ENCODE measurements at places on chromosomes 6 and 20.

GRCh38 chr6:46993846-46994245 is 48.3 kb downstream of the ADGRF1 start:
- DNase-seq, result no peak

DNA sequence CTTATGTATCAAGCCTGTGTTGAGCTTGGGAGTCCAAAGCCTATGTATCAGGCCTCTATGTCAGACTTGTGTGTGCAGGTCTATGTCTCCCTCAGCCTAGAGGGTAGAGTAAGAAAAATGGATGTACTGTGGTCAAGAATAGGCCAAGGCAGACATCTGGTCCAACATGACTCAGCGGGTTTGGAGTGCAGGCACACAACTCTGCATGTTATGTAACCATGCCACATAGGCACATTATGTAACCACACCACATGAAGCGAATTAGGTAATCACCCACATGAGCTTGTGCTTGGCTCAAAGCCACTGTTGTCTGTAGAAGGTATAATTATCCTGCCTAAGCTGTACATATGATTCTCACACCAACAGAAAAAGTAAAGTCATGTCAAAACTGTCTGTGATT is 1190.5 kb upstream of the EYS start:
- DNase-seq, result no peak

DNA sequence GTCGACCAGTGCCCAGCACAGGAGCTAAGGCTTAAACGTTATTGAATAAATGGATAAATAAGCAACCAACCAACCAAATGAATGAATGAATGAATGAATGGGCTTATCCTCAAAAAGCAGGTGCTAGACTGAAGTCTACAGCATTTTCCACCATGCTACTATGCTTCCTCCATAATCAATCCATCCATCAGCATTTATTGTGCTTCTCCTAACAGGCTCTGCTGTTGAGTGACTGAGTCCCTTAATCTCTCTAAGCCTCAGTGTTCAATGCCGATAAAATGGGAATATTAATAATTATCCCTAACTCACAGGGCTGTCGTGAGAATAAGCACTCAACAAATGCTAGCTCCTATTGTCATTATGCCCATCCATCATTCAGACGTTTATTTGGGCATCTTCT is 4.6 kb upstream of the NOL4L start:
- no peak for DNase-seq

- no peak for DNase-seq
Observed at GRCh38 chr20:63369024-63369530, 7.9 kb upstream of the CHRNA4 start.

DNA sequence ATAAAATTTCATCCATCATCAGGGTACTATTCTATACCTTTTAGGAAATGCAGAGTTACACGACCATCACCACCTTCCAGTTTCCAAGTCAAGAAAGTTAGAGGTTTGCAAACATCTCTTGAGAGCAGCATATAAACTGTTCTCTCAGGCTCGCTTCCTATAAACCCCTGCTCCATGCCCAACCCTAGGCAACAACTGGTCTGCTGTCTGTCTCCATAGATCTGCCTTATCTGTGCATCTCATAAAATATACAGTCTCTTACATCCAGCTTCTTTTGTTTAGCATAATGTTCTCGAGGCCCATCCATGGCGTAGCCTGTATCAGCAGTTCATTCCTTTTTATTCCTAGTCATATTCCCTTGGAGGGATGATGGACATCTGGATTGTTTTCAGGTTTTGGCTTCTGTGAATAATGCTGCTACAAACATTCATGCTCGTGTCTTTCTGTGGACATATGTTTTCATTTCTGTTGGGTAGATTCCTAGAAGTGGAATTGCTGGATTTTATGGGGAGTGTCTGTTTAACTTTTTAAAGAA is 6.1 kb downstream of the PTPRT start:
- no peak for DNase-seq

- DNase-seq, result peak; percentile 3
Observed at GRCh38 chr6:166906376-166907044, 49.8 kb downstream of the RNASET2 start.

DNA sequence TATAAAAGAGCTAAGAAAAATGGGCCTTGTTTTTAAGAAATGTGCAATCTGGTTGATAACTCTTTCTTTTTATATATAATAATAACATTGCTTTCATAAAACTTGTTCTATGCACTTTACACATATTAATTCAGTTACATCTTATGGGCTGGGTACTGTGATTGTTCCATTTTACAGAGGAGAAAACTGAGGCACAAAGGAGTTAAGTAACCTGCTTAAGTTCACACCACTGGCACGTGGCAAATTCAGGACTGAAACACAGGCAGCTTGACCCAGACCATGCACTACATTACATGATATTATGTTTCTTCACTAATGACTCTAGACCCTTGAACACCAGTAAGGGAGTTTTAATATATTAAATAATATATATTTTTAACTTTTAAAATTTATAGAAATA is 15.4 kb upstream of the IYD start:
- no peak for DNase-seq

GRCh38 chr20:8858181-8858787 is 210.6 kb upstream of the PLCB4 start:
- no peak for DNase-seq

GRCh38 chr6:124190256-124190655 is 386.6 kb downstream of the NKAIN2 start:
- DNase-seq, result no peak

DNA sequence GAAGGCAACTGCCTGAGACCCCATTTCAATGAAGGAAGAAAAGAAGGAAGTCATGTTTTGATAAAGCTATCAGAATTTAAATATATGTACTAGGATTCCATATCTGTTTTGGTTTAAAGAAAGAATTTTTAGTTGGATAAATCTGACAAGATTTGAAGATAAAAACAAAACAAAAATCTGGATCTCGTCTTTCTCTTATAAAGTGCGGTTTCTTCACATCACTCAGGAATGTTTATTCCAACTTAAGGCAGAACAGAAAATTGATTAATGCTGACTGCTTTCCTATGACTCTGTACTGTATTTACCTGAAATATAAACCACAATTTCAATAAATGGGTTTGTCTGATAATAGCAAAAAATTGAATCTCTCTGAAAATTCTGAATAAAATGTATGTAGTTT is 439.7 kb downstream of the RFPL4B start:
- no peak for DNase-seq

DNA sequence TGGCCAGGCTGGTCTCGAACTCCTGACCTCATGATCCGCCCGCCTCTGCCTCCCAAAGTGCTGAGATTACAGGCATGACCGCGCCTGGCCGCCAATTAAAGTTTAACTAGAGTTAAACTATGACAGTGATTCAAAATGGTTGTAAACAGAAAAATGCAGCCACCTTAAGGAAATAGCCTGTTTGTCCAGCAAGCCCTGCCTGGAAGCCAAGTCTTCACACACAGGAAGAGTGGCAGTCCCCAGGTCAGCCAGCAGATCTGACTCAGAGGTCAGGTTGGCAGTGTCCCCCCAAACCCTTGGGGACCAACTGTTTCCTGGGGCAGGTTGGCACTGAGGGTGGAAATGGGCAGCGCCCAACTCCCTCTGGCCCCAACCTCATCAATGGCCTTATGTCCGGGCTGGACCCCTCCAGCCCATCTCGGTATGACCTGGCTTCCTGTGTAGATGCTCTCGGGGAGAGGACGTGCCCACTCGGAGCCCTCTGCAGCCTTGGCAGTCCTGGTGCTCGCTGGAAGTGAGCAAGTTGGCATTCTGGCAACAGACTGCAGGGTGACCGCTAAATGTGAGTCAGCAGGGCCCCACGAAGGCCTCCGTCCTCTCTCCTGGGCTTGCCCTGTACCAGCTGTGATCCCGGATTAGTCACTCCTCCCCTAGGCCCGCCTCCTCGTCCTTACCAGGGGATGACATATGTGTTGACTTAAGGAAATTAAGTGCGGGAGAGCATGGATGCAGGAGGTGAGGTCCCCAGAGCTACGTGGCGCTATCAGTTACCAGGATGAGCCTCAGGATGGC is 9.7 kb upstream of the HSP90AB1 start:
- peak; percentile 67 for DNase-seq

DNA sequence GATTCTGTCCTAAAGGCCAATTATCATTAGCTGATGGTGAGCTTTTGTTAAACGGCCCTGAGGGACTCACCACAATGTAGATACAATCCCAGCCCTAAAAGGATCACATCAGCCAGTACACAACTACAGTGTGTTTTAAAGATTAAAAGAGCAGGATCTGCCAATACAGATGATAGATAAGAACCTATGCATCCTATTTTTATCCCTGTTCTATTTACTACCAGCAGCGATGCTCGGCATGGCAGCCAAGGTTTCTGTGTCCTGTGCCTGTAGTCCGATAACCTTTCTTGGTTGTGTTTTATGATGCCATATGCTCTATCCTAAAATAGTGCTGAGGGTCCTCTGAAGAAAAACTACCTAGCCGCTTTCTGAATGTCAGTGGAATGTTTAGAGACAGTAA is 289.4 kb downstream of the PHACTR1 start:
- DNase-seq, result no peak

GRCh38 chr6:15510536-15511247 is 152.1 kb downstream of the DTNBP1 start:
- no peak for DNase-seq

DNA sequence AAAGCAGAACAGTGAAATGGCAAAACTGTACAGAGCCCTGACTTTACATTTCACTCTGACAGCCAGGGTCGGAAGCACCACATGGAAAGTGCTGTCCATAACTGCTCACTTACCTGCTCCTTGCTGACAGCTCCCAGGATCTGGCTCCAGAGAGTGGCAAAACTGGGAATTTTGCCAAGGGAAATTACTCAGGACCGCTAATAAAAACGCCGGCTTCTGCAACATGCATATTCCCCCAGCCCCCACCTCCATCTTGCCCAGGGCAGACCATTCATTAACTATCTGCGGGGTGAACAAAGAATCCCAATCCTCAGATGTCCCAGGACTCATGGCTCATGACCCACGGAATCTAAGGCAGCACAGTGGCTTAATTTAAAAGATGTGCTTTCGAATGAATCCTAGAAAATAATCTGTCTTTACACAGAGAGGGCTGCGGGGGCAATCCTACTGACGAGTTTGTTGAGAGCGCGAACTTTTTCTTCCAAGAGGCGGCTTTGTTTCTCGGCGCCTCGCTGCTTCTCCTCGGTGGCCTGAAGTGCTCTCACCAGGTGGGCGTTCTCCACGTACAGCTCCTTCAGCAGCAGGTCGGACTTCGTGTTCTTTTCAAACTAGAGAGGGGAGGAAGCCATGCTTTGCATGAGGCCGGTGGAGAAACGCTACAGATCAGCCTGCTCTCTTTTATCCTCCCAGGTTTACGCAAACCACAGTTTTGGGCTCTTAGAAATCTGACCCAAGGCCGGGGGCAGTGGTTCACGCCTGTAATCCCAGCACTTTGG is 45.8 kb downstream of the GINS1 start:
- peak; percentile 63 for DNase-seq

GRCh38 chr6:11756726-11757125 is 21.9 kb downstream of the ADTRP start:
- no peak for DNase-seq

DNA sequence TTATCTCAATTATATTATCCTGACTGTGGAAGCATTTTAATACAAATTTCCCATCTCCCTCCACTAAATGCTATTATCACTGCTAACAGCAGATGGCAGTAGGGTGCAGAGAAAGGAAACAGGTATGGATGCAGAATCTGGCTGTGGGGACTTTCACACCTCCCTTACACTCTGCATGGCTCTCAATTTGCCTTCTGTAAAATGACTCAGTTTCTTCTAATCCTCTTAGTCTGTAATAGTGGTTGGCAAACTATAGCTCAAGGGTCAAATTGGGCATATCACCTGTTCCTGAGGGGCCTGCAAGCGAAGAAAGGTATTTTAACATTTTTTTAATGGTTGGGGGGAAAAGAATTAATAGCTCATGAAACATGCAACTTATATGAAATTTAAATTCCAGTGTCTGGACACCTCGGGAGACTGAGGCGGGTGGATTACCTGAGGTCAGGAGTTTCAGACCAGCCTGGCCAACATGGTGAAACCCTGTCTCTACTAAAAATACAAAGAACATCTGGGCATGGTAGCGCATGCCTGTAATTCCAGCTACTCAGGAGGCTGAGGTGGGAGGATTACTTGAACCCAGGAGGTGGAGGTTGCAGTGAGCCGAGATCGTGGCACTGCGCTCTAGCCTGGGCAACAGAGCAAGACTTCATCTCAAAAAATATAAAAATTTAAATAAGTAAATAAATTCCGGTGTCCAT is 83.5 kb downstream of the ZMYND8 start:
- DNase-seq, result peak; percentile 66

GRCh38 chr6:93962566-93962965 is 543.2 kb upstream of the EPHA7 start:
- DNase-seq, result no peak

GRCh38 chr6:8387942-8388437 is 47.4 kb downstream of the SLC35B3 start:
- DNase-seq, result no peak

- no peak for DNase-seq
Observed at GRCh38 chr6:52946306-52946705, 36.8 kb upstream of the GSTA3 start.

DNA sequence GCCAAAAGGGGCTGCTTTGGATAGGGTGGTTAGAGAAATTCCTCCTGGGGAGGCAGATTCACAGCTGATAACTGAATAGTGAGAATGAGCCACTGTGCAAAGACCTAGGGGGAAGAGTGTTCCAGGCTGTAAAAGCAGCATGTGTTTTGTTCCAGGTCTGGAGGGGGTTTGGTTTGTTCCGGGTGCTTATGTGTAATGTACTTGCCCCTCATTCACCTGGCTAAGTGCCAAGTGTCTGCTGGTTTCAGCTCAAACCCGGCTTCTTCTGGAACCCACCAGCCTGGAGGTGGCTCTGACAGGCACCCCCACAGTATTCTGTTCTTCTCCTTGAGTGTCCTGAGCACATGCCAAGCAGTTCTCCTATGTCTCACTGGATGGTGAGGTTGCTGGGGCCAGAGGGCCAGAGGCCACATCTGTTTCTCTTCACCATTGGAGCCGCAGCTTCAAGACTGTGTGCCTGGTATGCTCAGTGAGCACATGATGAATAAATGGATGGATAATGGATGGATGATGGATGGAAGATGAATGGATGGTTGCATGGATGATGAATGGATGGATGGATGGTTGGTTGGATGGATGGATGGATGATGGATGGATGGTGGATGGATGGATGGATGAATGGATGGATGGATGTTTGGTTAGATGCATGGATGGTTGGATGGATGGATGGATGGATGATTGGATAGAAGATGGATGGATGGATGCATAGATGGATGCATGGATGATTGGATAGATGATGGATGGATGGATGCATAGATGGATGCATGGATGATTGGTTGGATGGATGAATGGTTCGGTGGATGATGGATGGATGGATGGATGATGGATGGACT is 227.6 kb downstream of the BMP7 start:
- no peak for DNase-seq

- no peak for DNase-seq
Observed at GRCh38 chr20:50191065-50191543, 474 bp downstream of the CEBPB start.

DNA sequence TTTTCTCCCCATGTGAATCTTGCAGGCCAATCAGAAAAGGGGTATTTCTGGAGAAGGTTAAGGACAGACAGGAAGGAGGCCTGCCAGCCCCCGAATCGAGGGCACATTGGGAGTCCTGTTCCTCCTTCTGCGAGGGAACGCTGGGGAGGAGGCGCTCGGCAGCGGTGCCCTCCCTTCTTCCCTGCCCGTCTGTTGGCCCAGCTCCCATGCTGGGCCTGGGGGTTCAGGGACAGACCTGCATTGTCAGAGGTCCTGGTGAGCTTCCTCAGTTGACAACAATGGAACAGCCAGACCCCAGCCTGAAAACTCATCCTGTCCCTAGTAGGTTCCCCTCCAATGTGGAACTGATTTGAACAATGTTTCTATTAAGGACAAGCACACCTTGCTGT is 15.1 kb upstream of the SYNJ2 start:
- DNase-seq, result no peak

GRCh38 chr6:105794239-105794638 is 291.9 kb upstream of the PRDM1 start:
- peak; percentile 26 for DNase-seq

All from HEK293T (cell line).